ENCODE measurements at places on chromosomes 2 and 18. TPM values are rescaled to one million over a fixed set of nuclear protein-coding genes. Genes with fewer than 3 reads are reported as not detected.

DNA sequence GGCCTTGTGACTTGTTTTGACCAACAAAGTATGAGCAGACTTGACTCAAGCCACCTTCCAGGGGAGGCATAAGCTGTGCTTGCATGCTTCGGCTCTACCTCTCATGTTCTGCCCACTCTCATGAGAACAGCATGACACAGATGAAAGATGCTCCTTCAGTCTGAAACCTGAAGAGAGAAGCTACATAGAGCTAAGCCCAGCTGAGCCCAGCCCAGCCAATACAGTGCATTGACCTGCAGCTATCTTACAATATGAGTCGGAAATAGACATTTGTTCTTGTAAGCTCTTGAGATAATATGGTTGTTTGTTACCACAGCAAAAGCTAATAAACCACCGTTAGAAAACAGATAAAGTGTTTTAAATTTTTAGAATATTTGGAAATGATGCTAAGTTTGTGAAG lies 426.7 kb upstream of the PKDCC start:
- no peak overlapping the region for H3K27ac ChIP-seq
- no peak overlapping the region for H3K4me3 ChIP-seq
- H3K4me1 ChIP-seq = no peaks in the 10 kb centered on the region
- H3K27me3 ChIP-seq = no peaks in the 10 kb centered on the region
- no peak for DNase-seq

GRCh38 chr2:66445076-66445924 lies 10.4 kb downstream of the MEIS1 start:
- H3K4me3 ChIP-seq = no peak overlapping the region
- H3K4me1 ChIP-seq = no peaks in the 10 kb centered on the region
- DNase-seq = no peak

The DYNAP gene
- not detected for total RNA-seq

DNA sequence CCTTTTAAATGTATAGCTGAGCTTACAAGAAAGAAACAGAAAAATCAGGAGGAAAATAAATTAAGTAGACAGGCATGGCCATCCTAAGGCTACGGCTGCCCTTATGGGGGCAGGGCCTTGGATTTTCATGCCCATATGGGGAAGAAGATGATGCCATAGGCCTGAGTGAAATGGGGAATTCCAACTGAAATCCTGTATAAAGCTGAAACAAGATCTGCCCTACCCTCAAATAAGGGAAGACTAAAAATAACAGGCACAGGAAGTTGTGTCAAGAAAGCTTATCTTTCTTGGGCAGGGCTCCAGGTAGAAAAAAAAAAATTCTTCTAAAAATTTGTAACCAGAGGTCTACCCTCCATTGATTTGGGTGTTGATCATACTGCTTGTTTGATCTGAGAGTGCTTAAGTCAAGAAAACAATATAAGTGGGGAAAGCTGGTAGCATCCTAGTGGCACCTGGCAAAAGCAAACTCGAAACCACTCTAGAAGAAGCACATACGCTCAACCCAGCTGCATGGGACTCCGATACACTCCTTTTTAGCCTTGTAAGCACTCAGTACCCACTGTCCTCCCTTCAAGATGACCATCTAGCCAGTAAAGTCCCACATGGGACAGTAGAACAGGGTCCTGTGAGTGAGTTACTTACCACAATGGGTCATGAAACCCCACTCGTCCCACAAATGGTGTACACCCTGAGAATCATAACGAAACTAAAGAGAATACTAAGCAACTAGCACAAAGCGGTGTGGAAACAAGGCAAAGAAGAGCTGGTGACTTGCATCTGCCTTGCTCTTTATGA lies 22.3 kb downstream of the DNAH7 start:
- no peaks in the 10 kb centered on the region for H3K27me3 ChIP-seq
- H3K36me3 ChIP-seq = no peaks in the 10 kb centered on the region
- no peak for DNase-seq
- no peak overlapping the region for H3K4me3 ChIP-seq

The EVA1A gene
- not detected for total RNA-seq

DNA sequence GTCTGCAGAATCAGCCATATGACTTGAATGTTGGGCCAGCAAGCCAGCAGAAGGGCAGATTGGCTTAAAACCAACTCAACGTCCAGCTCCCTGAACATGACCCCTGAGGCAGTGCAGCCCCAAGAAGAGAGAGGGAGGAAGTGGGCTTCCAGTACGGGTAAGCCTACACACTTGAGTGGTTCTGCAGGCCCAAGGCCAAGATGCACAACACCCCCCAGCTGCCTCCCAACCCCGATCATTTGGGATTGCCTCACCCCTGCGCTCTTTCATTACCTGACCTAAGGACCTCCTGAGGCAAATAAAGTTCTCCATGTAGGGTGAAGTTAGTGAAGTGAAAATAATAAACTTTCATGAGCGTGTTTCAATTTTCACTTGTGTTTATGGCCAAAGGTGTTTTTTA lies 536.0 kb downstream of the TNS1 start:
- H3K27ac ChIP-seq = no peak overlapping the region
- no peak for DNase-seq
- no peaks in the 10 kb centered on the region for H3K36me3 ChIP-seq
- H3K4me1 ChIP-seq = no peaks in the 10 kb centered on the region
- no peak overlapping the region for H3K4me3 ChIP-seq
